Immature natural killer cell (primary cell): ENCODE measurements at places on chromosomes 7 and 10. TPM values are rescaled to one million over a fixed set of nuclear protein-coding genes. Genes with fewer than 3 reads are reported as not detected.

GRCh38 chr7:82359426-82359825 lies 84.2 kb downstream of the CACNA2D1 start:
- H3K4me3 ChIP-seq, result no peak overlapping the region
- no peak overlapping the region for H3K27ac ChIP-seq
- H3K4me1 ChIP-seq, result no peaks in the 10 kb centered on the region
- H3K27me3 ChIP-seq, result no peaks in the 10 kb centered on the region
- H3K36me3 ChIP-seq, result no peaks in the 10 kb centered on the region

DNA sequence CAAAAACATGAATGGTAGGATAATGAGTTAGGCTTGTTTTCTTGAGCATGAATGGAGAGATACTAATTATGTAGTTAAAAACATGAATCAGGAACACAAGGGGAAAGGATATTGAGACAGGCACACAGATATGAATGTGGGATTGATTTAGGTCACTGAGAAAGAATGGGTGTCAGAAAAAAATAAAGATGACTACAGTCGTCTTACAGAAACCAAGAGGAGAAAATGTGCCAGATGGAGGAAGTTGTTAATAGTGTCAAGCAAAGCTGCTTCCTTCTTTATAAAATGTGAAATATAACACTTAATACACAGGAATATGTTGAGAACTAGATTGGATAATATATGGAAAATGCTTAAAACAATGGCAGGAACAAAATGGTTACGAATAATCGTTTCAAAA lies 173.3 kb upstream of the BET1 start:
- no peak overlapping the region for H3K4me3 ChIP-seq
- H3K36me3 ChIP-seq, result no peaks in the 10 kb centered on the region
- H3K27me3 ChIP-seq, result no peaks in the 10 kb centered on the region
- no peaks in the 10 kb centered on the region for H3K4me1 ChIP-seq
- no peak overlapping the region for H3K27ac ChIP-seq

DNA sequence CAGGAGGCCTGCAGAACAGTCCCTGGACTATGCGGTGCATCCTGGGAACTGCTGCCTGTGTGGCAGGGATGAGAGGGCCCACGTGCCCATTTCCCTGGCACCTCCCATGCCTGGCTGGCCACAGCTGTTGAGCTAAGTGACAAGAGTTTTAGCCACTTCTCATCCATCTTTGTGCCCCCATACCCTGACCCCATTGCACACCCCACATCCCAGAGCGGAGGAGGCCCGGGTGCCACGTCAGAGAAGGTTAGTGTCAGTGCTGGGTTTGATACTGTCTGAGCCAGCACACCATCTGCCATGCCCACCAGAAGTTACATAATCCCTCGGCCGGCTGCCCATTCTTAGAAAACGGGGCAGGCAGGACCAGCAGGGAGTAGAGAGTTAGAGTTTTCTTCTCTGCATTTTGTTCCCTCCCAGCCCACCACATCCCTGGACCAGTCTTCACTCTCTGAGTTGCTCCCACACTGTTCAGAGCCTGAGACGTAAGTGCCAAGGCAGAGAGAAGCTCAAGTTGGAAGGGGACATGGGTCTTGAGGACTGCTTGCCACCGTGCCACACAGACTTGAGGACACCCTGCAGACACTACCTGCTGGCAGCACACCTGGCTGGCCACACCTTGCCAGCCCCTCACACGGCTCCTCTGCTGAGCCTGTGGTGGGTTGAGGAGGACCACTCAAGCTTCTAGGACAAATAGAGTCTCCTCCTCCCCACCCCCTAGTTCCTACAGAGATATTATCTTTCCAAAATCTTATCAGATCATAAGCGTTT lies 13.1 kb downstream of the UNC5B start:
- no peak overlapping the region for H3K27ac ChIP-seq
- H3K27me3 ChIP-seq, result peaks cover 2% of the 10 kb centered on the region
- DNase-seq, result no peak
- H3K4me1 ChIP-seq, result no peaks in the 10 kb centered on the region
- H3K36me3 ChIP-seq, result no peaks in the 10 kb centered on the region

CFAP43 gene
- not detected for polyA plus RNA-seq
